ENCODE measurements at places on chromosomes 3 and 15. TPM values are rescaled to one million over a fixed set of nuclear protein-coding genes. Genes with fewer than 3 reads are reported as not detected.

Gene CSTA
- polyA plus RNA-seq, result 1.8 TPM

Gene PLA1A
- not detected for polyA plus RNA-seq

Gene UROC1
- polyA plus RNA-seq, result not detected

Gene ZIC4
- not detected for polyA plus RNA-seq

Gene PLOD2
- polyA plus RNA-seq, result 17.8 TPM

Gene HYKK
- polyA plus RNA-seq, result 12.4 TPM

Gene FES
- polyA plus RNA-seq, result 4.6 TPM

Gene SEMA5B
- polyA plus RNA-seq, result not detected

Gene FBN1
- 1.1 TPM for polyA plus RNA-seq

Gene EHHADH
- polyA plus RNA-seq, result 12.2 TPM

Gene KAT2B
- polyA plus RNA-seq, result 7.1 TPM

Gene SLC22A14
- polyA plus RNA-seq, result 0.27 TPM

Gene ZBED2
- polyA plus RNA-seq, result not detected

Gene BCHE
- polyA plus RNA-seq, result not detected

Gene SNTN
- not detected for polyA plus RNA-seq

Gene SERINC4
- polyA plus RNA-seq, result 0.24 TPM

Gene TFDP2
- polyA plus RNA-seq, result 30.0 TPM

Gene IGSF10
- polyA plus RNA-seq, result not detected

Gene TGM4
- polyA plus RNA-seq, result not detected

Gene KIF7
- 0.27 TPM for polyA plus RNA-seq

Gene MORC1
- not detected for polyA plus RNA-seq

Gene SAMMSON
- polyA plus RNA-seq, result not detected

Gene GOLGA8S
- 0.16 TPM for polyA plus RNA-seq

Gene NR2E3
- polyA plus RNA-seq, result 0.27 TPM

Gene REC114
- 0.13 TPM for polyA plus RNA-seq

Gene LEKR1
- not detected for polyA plus RNA-seq

Gene C3orf49
- not detected for polyA plus RNA-seq

Gene PIGX
- 13.8 TPM for polyA plus RNA-seq

Gene GNAI2
- 115 TPM for polyA plus RNA-seq

Gene PAQR9
- polyA plus RNA-seq, result not detected

Gene ECT2
- 16.0 TPM for polyA plus RNA-seq

Gene ASB14
- not detected for polyA plus RNA-seq

Gene GOLGA8G
- polyA plus RNA-seq, result not detected

Gene SLCO3A1
- polyA plus RNA-seq, result 0.89 TPM

Gene SCAPER
- 25.9 TPM for polyA plus RNA-seq

Gene FGD5
- polyA plus RNA-seq, result 3.1 TPM

Gene MGLL
- 24.7 TPM for polyA plus RNA-seq

Gene GOLGA6L7
- polyA plus RNA-seq, result 0.03 TPM

Gene TMEM108
- polyA plus RNA-seq, result 0.94 TPM

Gene ERICH6
- polyA plus RNA-seq, result 0.04 TPM

Gene PLSCR2
- 0.65 TPM for polyA plus RNA-seq

Gene P2RY13
- polyA plus RNA-seq, result 0.63 TPM

Gene PLSCR5
- not detected for polyA plus RNA-seq

Gene NXPE3
- 0.45 TPM for polyA plus RNA-seq

Gene PTX3
- polyA plus RNA-seq, result 2.2 TPM

Gene PCCB
- polyA plus RNA-seq, result 33.3 TPM

Gene KLHL40
- polyA plus RNA-seq, result 0.01 TPM

Gene NLGN1
- polyA plus RNA-seq, result not detected

Gene C3orf20
- polyA plus RNA-seq, result 0.01 TPM
